ENCODE measurements at places on chromosomes 12 and 14. TPM values are rescaled to one million over a fixed set of nuclear protein-coding genes. Genes with fewer than 3 reads are reported as not detected.

Gene TSHR
- total RNA-seq = not detected

Gene TMEM30B
- not detected for total RNA-seq

Gene CCDC196
- not detected for total RNA-seq

Gene GPRC5D
- total RNA-seq = not detected

Gene DPPA3
- not detected for total RNA-seq

Gene PCED1B
- 1.5 TPM for total RNA-seq

Gene DEGS2
- not detected for total RNA-seq

Gene OLR1
- total RNA-seq = 0.23 TPM

Gene MMP17
- 18.4 TPM for total RNA-seq

Gene LDHB
- 723 TPM for total RNA-seq
